ENCODE measurements at places on chromosomes 6 and 20.

DNA sequence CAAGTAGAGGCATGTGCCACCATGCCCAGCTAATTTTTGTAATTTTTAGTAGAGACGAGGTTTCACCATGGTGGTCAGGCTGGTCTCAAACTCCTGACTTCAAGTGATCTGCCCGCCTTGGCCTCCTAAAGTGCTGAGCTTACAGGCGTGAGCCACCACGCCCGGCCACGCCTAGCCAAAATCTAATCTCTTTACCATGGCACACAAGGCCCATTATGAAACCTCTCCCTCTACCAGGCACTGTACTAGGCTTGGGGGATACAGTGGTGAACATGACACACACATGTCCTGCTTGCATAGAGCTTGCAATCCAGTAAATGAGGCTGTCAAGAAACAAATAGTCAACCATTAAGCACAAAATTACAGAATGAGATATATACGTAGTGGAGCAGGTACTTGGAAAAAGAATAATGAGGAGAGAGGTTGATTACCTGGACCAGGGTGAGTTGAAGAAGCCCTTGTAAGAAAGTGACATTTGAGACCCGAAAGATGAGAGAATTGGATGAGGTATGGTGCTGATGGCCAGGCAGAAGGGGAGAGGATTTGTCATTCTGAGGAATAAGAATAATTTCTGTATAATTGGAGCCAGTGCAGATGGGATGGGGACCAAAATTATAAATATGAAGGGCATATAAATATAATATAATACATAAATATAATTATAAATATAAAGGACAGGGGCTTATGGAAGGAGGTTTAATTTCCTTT is 1.2 kb upstream of the CTNNBL1 start:
- DNase-seq: no peak

DNA sequence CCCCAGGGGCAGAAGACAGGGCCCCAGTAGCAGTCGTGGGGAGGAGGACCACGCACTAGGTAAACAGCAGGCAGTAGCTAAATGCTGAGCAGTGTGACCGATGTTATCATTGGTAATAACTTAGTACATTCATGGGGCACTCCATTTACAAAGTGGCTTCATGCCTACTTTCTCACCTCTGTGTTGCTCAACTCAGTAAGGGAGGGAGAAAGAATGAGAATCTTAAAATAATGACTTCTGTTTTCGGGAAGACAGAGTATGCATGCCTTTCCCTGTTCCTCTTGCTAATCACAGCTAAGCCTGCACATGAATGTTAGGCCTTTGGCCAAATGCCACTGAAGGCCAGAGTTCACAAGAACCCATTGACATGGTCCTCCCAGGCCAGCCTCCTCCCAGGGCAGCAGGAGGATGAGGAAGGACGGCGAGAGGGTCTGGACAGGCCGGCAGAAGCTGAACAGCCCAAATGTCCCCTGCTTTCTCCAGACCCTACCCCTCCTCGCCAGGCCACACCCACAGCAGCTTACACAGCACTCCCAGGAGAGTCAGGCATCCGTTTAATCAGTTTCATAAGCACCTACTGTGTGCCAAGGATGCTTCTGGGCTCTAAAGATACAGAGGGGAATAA is 183.4 kb downstream of the ANKRD60 start:
- DNase-seq: no peak

DNA sequence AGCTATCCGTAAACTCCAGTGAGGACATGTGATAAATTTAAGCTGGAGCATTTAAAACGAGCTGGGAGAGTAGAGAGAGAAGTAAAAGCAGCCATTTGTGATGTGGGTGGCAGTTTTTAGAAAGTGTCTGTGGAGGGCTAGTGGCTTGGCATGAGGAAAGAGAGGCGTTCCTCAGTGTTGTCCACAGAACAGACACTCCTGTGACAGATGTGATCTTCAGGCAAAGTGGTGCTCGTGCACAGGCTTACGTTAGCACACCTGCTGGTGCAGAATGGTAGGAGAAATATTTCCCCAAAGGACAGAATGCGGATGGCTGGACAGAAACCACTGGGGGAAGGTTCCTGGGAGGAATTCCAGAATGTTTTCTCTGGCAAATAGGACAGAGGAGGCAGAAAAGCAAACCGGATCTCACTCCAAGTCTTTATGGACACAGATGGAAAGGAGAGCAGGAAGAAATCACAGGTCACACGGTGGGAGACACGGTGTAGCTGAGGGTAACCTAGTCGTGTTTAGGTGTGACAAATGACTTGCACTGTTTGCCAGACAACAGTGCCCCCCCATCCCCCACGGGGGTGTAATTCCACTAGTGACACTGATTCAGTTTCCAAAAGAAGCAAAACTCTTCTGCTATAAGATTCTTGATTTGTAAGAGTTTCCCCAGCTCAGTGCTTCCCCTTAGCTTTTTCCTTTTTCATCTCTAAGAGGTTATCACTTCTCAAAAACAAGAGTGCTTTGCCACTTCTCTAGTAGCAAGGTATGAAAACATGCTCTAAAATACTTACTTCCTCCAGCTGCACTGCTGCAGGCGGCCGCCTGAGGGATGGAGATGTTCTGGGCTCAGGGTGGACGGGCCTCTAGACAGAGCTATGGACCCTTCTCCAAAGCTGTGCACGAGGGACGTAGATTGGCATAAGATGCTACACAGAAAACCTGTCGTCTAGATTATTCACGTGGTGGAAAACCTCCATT is 293.2 kb downstream of the QKI start:
- DNase-seq: no peak

- DNase-seq: no peak
Observed at GRCh38 chr20:36519012-36519719, 22.2 kb upstream of the MYL9 start.

DNA sequence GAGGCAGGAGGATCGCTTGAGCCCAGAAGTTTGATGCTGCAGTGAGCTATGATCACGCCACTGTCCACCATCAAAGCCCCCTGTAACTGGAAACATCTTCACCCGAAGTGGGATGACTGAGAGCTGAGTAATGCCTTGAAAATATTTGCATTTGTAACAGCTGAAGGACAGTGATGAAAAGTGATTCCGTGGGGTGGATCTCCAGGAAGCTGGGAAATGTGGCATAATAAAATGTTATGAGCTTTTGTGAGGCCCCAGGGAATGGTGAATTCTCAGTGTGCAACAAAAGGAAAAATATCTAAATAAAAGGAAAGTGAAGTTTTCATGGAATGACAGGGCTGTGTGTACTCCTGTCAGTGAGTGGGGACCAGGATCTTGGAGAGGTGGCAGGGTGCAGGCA is 92.0 kb downstream of the JAG1 start:
- DNase-seq: no peak

GRCh38 chr6:36075656-36076055 is 48.0 kb downstream of the MAPK14 start:
- peak; percentile 24 for DNase-seq

- no peak for DNase-seq
Observed at GRCh38 chr6:46605091-46605797, 47.4 kb downstream of the CYP39A1 start.

DNA sequence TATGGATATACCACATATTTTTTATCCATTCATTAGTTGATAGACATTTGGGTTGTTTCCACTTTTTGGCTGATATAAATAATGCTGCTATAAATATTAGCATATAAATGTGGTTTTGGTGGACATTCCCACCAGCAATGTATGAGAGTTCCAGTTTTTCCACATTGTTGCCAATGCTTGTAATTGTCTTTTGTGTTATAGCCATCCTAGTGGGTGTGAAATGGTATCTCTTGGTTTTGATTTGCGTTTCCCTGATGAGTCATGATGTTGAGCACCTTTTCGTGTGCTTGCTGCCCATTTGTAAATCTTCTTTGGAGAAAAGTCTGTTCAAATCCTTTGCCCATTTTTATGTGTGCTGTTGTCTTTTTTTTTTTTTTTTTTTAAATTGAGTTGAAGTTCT is 54.4 kb downstream of the DHX35 start:
- DNase-seq: no peak

- no peak for DNase-seq
Observed at GRCh38 chr20:41232973-41233926, 84.3 kb downstream of the ZHX3 start.

GRCh38 chr6:7196685-7197283 is 89.0 kb downstream of the RREB1 start:
- no peak for DNase-seq

GRCh38 chr6:160005861-160006540 is 37.1 kb downstream of the IGF2R start:
- no peak for DNase-seq

- no peak for DNase-seq
Observed at GRCh38 chr20:23178806-23179205, 92.7 kb upstream of the CD93 start.

Measured in CD4-positive, alpha-beta T cell treated with Interleukin-21 for 1 hour (primary cell).